Eye (tissue), 1 donor: ENCODE measurements at places on chromosomes 2 and 18.
A peak's percentile ranks its signal among the peaks of the same experiment; 100 is the strongest.

GRCh38 chr2:233075141-233075965 lies 15.2 kb downstream of the INPP5D start:
- no peak for DNase-seq

GRCh38 chr18:36518839-36519238 lies 221.3 kb downstream of the FHOD3 start:
- no peak for DNase-seq

GRCh38 chr2:26162963-26163362 lies 9.9 kb upstream of the GAREM2 start:
- DNase-seq, result no peak

DNA sequence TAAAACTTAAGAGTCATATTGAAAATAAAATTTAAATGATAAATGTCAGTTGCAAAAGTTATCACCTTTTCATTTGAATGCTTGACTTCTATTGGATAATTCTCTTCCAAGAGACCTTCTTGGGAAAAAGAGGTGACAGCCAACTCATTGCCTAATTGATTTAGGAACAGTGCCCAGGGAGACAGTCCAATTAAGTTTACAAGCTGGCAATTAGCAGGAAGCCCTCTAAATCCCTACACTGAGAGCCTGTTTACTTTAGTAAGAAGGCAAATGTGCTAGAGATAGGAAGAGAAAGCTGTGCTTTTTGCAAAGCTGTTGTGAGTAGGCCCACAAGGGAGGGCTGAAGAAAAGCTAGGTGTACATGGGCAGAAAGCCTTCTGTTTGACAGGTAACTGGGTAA lies 189.1 kb downstream of the WDPCP start:
- DNase-seq, result peak; percentile 9

DNA sequence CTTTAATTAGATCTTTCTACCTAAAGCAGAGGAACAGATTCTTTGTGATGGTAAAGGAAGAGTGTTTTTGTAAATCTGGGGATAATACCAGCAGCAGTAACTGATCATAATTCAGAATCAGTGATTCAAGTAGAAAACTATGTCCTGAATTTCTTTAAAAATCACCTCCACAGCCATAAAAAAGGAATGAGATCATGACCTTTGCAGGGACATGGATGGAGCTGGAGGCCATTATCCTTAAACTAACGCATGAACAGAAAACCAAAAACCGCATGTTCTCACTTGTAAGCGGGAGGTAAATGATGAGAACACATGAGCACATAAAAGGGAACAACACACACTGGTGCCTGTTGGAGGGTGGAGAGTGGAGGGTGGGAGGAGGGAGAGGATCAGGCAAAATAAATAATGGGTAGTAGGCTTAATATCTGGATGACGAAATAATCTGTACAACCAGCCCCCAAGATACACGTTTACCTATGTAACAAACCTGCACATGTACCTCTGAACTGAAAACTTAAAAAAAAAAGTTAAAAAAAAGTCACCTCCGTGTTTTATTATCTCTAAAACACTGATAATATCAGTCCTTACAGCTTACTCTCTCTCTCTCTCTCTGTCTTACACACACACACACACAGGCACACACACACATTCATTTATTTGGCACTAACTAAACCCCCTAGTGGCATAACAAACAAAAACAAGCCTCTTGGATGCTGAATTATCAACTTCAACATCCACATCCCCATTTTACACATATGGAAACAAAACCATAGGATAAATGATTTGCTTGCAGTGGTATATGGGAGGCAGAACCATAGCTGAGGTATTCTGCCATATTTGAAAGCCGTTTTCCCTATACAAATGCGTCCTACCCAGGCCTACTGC lies 1.4 kb downstream of the TM4SF20 start:
- no peak for DNase-seq

DNA sequence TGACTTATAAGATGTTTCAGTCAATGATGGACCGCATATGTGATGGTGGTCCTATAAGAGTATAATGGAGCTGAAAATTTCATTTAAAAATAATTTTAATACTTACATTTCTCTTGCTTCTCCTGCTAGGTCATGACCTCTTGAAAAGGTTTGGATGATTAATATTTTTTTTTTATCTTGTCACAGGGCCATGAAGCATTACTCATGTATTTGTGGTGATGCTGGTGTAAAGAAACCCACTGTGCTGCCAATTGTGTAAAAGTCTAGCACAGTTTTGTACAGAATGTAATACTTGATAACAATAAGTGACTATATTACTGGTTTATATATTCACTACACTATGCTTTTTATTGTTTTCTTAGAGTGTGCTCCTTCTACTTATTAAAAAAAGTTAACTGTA lies 124.2 kb upstream of the CELF4 start:
- no peak for DNase-seq

GRCh38 chr2:222169346-222169745 lies 129.5 kb downstream of the PAX3 start:
- DNase-seq, result no peak

DNA sequence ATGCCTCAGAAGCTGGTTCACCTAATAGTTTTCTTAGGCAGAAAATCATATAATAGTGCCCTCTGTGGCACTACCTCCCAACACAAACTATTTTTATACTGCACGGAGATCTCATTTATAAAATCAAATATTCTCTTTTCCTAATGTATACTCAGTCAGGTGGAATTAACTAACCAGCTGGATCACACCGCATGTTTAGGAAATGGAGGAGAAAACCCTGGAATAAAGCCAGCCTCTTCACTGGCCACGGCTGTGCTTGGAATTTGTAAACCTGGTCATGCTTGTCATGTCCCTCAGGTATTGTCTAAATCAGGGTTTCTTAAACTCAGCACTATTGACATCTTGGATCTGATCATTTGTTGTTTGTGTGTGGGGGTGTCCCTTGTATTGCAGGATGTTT lies 85.6 kb downstream of the DOCK10 start:
- no peak for DNase-seq

GRCh38 chr2:3759331-3759730 lies 56.0 kb downstream of the DCDC2C start:
- no peak for DNase-seq

GRCh38 chr2:10862330-10862729 lies 49.4 kb upstream of the KCNF1 start:
- DNase-seq, result no peak
